ENCODE measurements at places on chromosomes 1 and 21.
A peak's percentile ranks its signal among the peaks of the same experiment; 100 is the strongest.

- no peak for DNase-seq
Observed at GRCh38 chr1:212073490-212073889, 37.9 kb downstream of the DTL start.

- no peak for DNase-seq
Observed at GRCh38 chr1:1329304-1330210, 1.5 kb upstream of the TAS1R3 start.

GRCh38 chr21:10640446-10640845 lies 119.1 kb downstream of the TPTE start:
- DNase-seq: no peak

- DNase-seq: no peak
Observed at GRCh38 chr1:3261969-3262579, 192.4 kb upstream of the ARHGEF16 start.

GRCh38 chr1:99566290-99567021 lies 79.5 kb upstream of the PALMD start:
- no peak for DNase-seq

DNA sequence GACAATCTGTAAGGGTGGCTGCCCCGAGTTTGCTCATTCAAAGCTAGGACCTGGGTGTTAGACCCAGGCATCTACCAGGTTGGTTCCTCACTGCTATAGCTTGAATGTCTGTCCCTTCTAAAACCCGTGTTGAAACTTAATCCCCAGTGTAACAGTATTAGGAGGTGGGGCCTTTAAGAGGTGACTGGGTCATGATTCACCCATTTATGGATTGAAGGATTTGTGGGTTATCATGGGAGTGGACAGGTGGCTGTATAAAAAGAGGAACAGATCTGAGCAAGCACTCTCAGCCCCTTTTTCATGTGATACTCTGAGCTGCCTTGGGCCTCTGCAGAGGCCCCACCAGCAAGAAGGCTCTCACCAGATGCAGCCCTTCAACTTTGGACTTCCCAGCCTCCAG lies 29.4 kb downstream of the PSMG1 start:
- DNase-seq: no peak

GRCh38 chr1:111476761-111477309 lies 3.1 kb downstream of the C1orf162 start:
- no peak for DNase-seq

- no peak for DNase-seq
Observed at GRCh38 chr21:27513825-27514224, 546.9 kb upstream of the ADAMTS5 start.

DNA sequence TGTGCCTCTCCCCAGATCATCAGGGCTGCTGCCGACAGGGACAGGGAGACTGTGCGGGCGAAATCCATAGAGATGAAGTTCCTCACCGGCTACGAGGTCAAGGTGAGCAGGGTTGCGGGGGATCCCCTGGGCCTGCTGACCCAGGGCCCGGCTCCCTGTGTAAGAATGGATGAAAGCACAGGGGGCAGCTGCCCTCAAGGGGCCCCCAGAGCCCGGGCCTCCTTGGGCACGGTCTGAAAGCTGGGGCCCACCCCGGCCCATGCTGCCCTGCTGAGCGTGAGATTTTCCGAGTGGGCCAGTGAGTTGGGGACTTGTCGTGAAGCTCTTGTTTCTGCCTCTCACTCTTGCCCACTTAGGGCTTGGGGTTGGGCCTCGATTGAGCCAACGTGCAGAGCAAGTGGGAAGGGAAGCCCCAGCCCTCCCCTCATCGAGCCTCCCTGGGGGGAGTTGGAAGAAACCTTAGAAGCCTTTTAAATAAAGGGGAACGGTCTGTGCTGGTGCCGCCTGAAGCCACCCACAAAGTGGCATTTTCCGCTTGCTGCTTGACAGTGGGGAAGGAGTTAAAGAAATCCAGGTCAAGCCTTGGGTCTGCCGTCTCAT lies 45.2 kb downstream of the COQ8A start:
- no peak for DNase-seq

DNA sequence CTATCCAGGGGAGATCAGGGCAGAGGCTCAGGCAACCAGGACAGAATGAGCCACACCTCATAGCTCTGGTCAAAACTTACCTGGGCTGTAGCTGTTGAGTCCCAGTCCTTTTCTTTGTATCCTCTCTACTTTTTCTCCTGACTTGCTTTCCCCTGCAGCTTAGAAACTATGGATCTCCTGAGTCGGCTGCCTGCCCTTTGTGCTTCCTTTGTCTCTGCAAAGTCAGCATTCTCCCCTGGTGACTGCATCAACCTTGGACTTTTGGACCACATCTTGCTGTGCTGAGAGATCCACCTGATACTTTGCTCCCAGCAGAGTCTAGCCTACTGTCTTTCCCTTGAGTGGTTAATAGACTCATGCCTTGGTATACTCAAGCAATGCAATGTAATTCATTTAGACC lies 353.3 kb downstream of the SIPA1L2 start:
- no peak for DNase-seq

- DNase-seq: no peak
Observed at GRCh38 chr1:95021119-95021518, 51.6 kb downstream of the ALG14 start.

DNA sequence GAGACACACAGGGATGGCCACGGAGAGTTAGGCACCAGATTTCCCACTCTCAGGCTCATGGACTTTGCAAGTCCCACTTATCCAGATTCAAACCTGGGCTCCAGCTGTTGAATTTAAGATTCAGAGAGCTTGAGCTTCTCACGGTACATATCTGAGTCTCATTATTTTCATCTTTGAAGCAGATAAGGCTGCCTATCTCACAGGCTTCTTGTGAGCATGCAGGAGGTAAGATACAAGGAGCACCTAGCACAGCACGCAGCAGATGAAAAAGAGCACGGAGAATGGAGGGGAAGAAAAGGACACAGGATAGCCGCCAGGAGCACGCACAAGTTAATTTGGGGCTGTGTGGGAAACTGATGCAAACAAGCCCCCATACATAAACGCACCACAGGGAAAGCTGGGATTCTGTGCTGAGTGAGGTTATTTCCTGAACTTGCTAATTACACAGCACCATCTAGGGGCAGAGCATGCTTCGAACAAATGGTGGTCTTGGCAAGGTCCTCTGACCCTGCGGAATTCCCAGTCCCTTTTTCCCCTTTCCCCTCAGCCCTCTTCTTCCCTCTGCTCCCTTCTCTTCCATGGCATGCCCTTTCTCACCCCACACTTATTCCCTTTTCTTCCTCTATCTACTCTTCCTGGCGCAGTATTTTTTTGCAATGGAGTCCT lies 134.7 kb upstream of the VANGL1 start:
- DNase-seq: no peak

DNA sequence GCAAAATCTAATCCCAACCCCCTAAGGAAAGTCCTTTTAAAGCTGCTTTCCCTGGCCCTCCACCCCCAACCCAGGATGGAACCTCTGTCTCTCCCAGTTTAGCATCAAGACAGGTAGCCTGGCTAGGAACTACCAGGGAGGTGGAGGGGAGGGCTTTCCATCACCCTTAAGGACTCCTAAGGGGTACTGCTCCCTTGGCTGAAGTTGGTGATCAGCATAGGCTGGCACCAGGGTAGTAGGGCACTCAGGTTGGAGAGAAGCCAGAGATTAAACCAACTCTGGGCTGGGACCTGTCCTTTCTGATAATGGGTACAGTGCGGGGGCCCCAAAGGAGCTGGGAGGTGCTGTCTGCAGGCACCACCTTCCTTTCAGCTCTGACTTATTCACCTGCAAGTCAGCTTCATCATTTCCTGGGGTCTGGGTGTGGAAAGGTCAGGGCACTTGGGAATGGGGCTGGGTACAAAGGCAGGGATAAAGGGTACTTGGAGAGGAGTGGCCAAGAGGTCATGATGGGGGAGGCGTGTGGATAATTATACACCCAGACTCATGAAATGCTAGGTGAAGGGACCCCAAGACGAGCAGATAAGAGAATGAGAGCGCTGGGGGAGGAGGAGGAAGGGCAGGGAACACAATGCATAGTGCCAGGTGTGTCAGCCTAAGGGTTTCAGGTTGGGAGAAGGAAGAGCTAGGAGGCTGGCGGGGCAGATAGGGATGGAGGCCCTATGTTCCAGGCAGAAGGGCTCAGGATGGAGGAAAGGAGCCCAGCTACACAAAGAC lies 1.2 kb downstream of the ARHGEF2 start:
- no peak for DNase-seq

- DNase-seq: no peak
Observed at GRCh38 chr1:200121421-200121820, 93.9 kb downstream of the NR5A2 start.

DNA sequence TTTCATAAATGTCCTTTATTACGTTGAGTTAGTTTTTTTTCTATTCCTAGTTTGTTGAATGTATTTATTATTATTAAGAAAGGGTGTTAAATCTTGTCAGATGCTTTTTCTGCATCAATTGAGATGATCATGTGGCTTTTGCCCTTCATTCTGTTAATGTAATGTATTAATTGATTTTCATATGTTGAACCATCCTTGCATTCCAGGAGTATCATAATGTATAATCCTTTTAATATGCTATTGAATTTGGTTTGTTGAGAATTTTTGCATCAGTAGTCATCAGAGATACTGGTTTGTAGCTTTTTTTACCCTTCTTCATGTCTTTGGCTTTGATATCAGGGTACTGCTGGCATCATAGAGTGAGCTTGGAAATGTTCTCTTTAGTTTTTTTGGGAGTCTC lies 100.0 kb downstream of the POFUT2 start:
- DNase-seq: no peak

GRCh38 chr1:8137481-8138244 lies 111.6 kb upstream of the ERRFI1 start:
- DNase-seq: peak; percentile 11

DNA sequence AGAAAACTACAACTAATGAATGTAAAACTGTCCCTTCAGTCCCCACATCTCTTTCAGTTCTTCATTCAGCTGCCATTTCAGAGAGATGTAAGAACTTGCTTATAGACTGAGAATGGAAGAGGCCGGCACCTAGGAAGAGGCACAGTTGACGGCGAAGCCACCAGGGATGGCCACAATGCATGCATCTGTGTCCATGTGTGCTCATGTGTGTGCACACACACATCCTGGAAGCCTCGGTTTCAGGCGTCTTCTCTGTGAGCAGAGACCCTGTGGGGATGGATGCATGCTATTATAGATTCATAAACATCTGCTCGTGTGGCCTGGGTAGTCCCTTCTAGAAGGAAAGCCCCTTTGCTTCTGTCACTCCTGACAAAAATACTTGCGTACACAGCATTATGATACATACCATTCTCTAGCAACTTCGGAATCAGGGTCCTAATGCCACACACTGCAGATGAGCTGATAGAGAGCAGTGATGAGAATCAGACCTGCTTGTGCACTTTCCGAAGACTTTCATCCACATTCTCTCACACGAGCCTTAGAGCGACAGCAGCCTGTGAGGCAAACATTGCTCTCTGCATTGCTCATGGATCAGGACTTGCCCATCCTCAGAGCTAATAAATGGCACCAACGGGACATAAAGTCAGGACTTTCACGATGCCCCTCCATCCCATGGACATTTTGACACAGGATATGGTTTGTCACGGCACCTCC lies 12.4 kb upstream of the GPR61 start:
- DNase-seq: no peak

DNA sequence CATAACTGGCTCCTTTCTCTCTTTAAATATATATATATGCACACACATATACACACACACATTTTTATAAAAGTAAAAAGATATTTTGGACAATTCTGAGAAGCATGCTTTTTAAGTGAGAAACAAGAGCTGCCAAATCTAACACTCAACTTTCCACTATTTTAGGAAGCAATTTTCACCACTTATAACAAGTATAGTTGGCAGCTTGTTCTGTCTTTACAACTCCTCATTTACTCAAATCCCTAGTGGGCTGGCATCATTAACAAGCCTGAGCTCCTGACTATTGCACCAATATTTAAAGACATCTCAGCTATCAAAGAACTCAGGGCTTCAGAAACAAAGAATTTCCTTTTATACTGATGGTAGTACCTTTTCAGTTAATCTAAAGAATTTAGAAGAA lies 76.6 kb downstream of the RAB3GAP2 start:
- no peak for DNase-seq

- no peak for DNase-seq
Observed at GRCh38 chr1:222772996-222773379, 36.0 kb downstream of the FAM177B start.

- no peak for DNase-seq
Observed at GRCh38 chr1:87598429-87598828, 269.7 kb downstream of the LMO4 start.

DNA sequence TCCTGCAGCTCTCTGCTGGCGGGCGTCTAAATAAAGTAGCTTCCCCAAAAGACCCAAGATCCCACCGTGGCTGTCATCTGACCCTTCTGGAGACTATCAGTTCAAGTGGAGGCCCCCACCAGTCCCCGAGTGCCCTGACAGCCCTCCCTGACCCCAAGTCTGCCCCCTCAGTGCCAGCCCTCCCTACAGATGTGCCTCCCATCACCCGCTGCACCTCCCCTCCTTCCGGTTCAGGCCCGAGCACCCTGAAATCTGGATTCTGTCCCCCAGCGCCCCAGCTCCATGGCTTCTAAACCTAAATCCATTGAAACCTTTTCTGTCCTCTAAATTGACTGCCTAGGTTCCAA lies 595 bp downstream of the IL10RB start:
- no peak for DNase-seq

- DNase-seq: no peak
Observed at GRCh38 chr1:180358649-180359048, 128.6 kb downstream of the LHX4 start.

- no peak for DNase-seq
Observed at GRCh38 chr1:13950637-13951036, 250.6 kb downstream of the PRDM2 start.

GRCh38 chr1:15945011-15945831 lies 30.7 kb downstream of the ZBTB17 start:
- no peak for DNase-seq

DNA sequence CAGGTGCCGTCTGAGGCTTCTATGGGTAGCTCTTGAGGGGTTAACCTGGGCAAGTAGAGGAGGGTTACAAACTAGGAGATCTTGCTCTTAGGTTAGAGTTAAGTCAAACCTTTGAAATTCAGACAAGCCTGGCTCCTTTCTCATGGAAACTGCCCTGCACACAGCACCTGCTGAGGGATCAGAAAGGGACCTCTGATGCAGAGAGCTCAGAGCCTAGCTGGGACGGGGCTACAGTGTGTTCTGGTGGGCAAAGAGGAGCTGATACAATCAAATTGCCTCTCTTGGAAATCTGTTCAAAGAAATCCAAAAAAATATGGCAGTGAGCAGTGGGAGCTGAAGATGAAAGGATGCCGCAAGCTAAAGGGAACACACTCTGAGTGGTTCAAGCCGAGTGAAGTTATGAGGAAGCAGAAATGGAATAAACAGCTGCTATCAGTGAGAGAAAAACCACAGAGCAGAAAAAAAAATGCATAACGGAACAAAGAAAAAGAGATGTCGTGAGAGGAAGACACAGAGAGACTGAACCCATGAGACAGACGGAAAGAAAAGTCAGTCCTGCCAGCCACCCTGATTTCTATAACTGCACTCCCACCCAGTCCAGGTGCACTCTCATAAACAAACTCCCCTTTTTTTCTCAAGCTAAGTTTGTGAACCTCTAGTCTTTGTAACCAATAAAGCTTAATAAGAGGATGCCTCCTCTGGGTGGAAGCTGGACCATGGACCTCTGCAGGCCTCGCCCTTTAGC lies 26.6 kb downstream of the PAFAH2 start:
- peak; percentile 24 for DNase-seq

Measured in LoVo (cell line).